ENCODE measurements at places on chromosomes 2 and 18.

DNA sequence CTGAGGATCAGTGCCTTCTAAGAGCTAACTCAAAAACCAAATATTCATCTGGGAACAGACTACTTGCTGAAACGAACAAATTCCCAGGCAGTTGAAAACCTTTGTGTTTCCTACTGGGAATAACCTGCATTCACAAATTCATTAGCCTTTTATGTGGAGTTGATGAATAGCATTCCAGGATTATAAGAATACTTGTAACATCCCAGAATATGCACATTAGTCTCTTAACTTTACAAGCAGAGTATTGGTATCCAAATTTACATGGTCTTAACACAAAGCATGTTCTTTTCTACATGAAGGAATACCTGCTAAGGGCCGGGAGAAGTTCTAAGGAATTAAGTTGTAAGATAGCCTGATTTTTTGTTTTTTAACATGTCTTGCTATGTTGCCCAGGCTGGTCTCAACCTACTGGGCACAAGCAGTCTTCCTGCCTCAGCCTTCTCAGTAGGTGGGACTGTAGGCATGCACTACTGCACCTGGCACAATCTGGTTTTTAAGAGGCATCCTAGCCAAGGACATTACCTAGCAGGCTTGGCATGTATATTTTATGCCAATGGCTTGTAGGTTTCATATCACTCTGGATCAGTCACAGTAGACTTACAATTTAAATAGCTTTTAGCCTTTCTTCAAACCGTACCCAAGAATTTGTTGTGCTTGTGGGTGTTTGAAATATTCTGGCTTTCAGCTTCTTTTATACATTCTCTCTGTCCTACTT lies 50.7 kb downstream of the MGAT5 start:
- no peak for DNase-seq

- no peak for DNase-seq
Observed at GRCh38 chr2:105385731-105386540, 12.9 kb downstream of the FHL2 start.

DNA sequence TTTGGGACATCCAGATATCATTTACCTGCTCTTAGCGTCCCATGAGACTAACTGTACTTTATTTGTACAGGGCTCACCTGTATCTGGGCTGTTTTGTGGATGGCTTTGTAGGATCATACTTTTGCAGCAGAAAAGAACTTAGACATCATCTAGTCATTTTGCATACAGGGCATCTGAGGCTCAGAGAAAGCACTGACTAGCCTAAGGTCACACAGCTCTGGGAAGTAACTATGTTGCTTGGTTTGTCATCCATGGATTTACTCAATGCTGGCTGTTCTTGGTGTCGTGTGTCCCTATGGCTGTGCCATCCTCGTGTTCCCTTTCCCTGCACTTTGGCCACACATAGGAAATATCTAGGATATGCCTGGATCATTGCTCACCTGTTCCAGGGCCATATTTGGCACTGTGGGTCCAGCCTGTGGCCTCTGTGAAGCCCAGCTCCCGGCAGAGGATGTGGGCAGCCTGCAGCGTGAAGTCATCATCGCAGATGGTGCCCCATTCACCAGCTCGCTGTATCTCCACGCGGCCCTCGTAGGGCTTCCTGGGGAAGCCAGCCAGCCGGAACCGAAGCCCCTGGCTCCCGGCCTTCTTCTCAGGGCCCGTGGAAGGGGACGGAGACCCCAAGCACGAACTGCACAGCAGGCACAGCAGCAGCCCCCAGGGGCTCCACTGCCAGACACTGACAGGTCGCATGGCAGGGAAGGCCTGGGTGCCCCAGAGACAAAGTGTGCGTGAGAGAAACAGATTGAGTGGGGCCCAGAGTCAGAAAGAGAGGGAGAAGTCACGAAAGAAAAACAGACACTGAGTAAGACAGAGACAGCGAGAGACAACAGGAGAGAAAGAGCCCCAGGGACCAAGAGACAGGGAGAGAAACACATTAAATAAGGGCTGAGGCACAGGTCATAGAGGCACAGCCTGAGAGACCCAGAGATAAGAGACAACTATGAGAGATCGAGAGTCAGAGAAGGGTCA lies 1.5 kb downstream of the LOXL3 start:
- DNase-seq = no peak

- DNase-seq = no peak
Observed at GRCh38 chr2:210642333-210642732, 85.9 kb downstream of the CPS1 start.

DNA sequence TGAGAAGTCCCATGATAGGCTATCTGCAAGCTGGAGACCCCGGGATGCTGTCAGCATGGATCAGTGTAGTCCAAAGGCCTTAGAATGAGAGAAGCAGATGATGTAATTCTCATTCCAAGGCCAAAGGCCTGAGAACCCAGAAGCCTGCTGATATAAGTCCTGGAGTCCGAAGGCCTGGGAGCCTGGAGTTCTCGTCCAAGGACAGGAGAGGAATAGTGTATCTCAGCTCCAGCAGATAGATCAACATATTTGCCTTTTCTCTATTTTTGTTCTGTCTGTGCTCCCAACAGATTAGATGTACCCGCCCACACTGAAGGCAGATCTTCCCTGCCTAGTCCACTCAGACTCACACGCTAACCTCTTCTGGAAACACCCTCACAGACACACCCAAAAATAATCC lies 454.9 kb upstream of the CHAC2 start:
- DNase-seq = no peak

GRCh38 chr2:848099-848498 lies 102.5 kb upstream of the SNTG2 start:
- DNase-seq = no peak

- DNase-seq = no peak
Observed at GRCh38 chr18:52933356-52933755, 593.4 kb downstream of the DCC start.

DNA sequence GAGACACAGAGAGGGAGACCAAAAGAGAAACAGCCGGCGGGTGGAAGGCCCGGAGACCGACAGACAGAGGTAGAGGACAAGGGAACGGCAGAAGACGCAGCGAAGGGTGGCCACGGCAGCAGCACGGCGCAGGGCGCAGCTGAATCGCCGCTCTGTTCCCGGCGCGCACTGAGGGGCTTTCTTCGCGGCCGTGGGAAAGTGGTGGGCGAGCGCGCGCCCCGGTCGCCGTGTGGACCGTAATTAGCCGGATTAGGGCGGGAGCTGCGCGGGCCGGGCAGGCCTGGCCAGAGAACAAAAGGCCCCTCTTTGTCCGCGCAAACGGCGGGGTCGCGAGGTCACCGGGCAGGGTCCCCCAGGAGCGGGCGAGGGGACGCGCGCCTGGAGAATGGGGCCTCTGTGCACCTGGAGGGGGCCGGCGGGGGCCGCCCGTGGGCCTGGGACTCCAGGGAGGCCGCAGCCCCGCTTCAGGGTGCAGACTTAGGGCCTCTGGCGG lies 158.3 kb downstream of the ZFP36L2 start:
- no peak for DNase-seq
